ENCODE measurements at places on chromosomes 6 and 20.
A peak's percentile ranks its signal among the peaks of the same experiment; 100 is the strongest.

DNA sequence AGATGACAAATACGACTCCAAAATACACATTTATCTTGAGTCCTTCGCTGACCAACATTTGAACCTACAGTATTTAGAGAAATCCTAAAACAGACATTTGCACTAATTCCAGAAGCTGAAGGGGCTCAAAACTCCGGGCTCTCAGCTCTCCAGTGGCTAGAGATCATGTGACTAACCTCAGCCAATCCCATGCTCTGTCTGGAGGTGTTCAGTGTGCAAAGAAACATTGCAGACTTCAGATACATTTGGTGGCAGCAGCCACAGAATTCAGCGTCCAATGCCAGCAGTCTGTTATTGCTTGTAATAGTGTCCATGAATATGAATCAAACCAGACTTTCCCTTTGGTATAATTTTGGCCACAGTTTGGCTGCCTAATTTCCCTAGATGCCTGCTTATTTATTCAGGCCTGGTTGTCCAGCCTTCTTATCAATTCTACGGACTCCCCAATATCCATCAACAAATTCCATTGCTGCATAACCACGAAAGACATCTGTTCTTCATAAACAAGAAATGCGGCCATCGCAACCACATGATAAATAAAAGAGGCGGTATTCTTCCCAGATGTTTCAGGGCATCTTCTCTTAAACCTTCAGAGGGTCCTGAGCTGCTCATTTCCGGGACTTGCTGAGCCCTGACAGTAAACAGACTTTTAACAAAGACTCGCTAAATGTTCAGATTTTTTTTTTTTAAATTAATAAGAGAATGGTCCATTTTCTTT lies 14.5 kb upstream of the CYP24A1 start:
- DNase-seq, result no peak

DNA sequence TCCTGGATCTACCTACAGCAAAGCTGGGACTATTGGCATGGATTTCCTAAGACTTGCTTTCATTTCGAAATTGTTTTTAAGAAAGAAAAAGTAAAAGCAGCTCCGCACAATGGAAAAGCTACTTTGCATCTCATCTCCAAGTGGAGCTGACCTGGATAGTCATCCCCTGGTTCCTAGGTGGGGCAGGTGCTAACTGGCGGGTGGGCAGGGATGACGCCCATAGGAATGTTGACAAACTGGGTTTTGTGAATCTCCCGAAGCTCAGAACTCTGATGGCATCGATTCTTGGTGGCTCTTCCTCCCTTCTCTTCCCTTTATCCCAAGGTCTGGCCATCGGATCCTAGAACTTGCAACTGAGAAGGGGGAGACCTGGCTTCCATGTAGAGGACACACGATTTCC lies 12.4 kb upstream of the EZR start:
- DNase-seq, result no peak

GRCh38 chr6:161908872-161909271 lies 635.0 kb upstream of the AGPAT4 start:
- DNase-seq, result no peak

DNA sequence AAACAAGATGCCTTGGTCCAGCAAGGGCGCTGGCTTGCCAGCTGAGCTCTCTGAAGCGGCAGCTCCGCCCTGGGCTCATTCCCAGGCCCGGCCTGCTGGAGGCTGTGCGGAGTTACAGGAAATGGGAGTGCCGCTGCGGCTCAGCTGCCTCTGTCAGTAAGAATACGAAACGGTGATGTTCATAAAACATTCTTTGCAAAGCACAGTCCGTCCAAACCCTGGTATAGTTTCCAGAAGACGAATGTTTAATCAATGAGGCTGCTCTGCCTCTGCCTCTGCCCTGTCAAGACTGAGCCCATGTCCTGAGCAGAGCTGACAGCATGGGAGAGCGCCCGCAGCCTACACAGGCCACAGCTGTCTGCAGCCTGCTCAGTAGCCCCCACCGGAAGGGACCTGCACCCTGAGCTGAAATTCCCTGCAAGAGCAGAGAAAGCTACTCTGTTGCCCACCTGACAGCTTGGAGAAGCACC lies 153.3 kb upstream of the SNX9 start:
- DNase-seq, result peak; percentile 14

GRCh38 chr20:44886266-44886651 lies 754 bp downstream of the YWHAB start:
- no peak for DNase-seq

DNA sequence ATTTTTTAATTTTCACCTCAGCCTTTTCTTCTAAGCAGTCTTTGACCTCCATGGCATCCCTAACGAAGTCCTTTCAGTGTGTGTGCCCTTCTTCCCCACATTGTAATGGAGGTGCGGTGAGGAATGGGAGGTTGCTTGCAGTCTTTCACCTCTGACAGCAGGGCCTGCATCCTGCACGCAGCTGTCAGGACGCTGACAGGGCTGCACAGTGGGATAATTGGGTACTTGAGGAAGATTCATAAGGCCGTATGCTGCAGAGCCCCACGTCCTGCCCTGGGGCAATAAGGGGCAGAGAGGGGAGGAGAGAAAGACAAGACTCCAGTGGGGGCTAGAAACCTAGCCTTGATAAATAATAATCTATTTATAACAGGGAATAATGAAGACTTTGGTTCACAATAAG lies 184.7 kb downstream of the SAMD5 start:
- DNase-seq, result no peak

- DNase-seq, result no peak
Measured at GRCh38 chr20:60480950-60481742, 522.9 kb downstream of the CDH26 start.
